ENCODE measurements at places on chromosomes 12 and 14.

DNA sequence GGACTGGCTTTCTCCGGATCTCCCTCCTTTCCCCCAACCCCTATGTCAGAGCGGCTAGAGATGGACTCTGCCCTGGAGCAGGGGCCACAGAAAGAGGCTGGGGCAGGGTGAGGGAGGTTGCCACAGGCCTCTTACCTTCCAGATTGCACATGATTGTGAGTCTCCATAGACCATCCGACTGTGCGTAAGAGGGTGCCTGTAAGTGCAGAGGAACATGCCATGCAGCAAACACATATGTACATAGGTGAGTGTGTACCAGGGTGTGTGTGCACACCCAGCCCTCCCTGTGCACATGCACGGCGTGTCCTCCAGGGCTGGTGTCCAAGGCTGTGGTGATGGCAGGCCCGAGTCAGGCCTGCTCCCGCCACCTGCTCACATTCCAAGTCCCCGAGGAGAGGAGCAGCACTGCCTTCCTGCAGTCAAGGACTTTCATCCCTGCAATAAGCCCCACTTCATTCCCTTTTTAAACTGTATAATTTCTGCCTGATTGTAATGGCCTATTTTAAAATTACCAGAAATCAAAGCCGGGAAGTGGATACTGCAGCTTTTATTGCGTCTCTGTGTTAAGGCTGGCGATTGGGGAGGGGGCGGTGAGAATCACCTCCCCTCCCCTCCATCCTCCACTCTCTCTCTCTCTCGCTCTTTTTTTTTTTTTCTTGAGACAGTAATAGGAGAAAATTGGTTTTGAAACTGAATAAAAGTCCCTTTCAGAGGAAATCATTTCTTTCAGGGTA, 28.5 kb downstream of the FAM222A start:
- no peak for DNase-seq

DNA sequence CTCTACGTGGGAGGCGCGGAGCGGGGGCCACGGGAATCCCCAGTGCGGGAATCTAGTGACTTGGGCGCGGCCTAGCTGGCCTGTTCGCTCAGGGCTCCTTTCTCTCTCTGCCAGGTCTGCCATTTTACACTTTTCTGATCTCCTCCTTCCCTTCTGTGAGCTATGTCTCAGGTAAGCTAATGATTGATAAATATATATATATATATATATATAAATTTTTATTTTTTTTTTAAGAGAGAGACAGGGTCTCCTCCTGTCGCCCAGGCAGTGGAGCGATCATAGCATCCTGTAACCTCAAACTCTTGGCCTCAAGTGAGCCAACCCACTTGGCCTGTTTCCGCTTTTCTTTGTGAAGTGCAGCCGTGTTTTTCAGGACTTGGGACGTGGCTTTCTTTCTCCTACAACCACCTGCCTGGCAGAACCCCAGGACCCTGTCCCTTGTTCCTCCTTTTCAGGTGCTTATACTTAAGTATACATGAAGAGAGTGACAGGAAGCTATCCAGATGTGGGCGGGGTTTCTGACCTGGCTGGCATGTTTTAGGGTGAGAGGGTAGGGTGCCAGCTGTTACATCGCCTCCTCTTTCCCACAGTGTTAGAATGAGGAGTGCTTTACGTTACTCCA, 547 bp downstream of the ZNF140 start:
- no peak for DNase-seq

DNA sequence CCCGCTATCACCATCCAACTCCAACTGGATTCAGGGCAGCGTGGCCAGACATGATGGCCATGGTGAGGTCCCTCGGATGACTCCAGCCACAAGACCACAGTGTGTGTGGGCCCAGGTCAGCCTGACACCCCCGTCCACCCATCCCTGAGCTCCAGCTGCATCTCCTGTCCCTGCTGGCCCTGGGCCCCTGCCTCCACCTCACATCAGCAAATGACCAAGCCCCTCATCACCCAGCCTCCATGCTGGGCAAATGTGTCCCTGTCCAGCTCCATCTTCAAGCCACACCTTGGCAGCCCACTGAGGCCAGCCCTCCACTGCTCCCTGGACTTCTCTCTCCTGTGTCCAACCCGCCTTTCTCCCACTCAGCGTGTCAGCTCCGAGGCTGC, 3.2 kb downstream of the GPR132 start:
- no peak for DNase-seq

DNA sequence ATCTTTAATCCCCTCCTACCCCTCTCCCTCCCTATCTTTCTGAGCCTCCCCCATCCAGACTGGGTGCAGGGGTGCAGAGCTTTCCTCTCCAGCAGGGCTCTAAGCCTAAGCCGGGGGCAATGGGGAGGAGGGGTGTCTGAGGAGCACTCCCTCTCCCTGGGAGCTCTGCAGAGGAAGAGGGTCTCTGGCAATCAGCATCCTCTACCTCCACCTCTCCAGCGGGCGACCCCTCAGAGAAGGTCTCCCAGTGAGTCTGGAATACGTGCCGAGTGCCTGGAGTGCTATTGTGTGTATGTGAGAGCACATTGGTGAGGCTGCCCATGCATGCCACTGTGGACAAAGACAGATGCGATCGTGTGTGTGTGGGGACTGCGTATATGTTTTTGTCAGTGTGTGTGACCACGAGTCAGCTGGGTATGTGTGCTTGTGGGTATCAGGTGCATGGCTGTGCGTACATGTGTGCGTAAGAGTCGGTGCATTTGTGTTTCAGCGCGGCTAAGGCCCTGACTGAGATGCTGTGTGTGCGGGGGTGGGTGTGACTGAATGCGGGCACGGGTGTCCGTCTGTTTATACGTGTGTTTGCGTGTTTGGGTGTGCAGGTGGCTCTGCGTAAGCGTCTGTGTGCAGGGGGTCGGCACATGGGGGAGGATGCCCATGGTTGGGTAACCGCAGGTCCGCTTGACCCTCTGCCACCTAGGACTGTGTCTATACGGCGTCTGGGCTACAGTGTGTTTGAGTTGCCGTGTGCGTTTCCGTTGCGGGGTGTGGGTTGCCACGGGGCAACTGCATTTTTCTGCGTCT, 905 bp upstream of the DLK1 start:
- no peak for DNase-seq

GRCh38 chr12:132363661-132364347, 34.4 kb upstream of the GALNT9 start:
- DNase-seq = no peak
